ENCODE measurements at places on chromosomes 4 and X. TPM values are rescaled to one million over a fixed set of nuclear protein-coding genes. Genes with fewer than 3 reads are reported as not detected.
A peak's percentile ranks its signal among the peaks of the same experiment; 100 is the strongest.

DNA sequence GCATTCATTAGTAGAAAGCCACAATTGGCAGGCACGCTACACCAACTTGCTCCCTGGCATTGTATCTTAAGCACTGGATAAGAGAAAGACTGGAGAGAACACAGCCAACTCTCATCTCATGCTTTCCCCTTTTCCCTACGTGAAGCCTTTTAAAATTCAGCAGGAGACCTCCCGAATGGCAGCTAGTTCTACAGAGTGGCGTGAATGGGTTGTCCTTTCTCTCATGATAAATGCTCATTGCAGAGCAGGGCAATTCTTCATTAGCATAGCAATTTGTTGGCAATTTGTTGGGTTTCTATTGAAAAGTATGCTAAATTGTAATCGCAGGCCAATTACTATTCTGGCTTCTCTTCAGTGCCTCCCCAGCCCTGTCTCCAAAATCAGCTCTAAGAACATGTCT, 48.0 kb downstream of the SEPTIN11 start:
- H3K27ac ChIP-seq = no peak overlapping the region
- no peaks in the 10 kb centered on the region for H3K27me3 ChIP-seq

The ACE2 gene
- total RNA-seq = not detected

The HSD17B13 gene
- total RNA-seq = 0.22 TPM

The CTAG2 gene
- total RNA-seq = 44.1 TPM

DNA sequence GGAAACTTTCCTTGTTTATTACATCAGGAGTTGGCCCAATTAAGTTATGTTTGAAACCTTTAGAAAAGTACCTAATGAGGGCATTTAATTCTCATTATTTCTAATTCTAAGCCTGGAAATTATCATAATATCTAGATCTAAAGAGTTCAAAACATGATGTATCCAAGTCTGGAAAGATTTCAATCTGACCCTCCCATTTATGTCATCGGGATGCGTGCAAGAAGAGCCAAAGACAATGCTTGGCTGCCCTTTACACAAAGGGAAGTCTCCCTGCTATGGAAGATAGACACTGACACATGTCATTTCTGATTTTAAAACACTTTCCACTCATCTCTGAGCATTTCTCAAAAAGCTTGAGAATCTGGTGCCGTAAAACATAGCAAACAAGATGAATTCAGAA, 222.4 kb downstream of the ANTXR2 start:
- no peaks in the 10 kb centered on the region for H3K36me3 ChIP-seq
- no peaks in the 10 kb centered on the region for H3K4me1 ChIP-seq
- H3K27me3 ChIP-seq = no peaks in the 10 kb centered on the region
- no peak overlapping the region for H3K27ac ChIP-seq
- H3K4me3 ChIP-seq = no peak overlapping the region

DNA sequence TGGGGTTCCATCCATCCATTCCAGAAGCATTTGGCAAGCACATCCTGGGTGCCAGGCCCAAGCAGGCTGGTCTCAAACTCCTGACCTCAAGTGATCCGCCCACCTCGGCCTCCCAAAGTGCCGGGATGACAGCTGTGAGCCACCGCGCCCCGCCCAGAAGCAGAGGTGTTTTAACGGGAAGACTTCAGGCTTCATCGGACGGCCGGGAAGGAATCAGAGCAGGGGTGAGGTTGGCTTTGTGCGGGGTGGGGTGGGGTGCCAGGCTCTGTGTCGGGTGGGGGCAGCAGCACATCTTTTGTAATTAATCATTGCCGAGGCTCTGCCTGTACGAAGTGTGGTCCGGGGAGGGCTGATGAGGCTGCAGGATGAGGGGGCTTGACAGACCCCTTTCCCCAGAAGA, 5.1 kb upstream of the SLC25A6 start:
- no peaks in the 10 kb centered on the region for H3K36me3 ChIP-seq
- H3K4me1 ChIP-seq = no peaks in the 10 kb centered on the region
- no peaks in the 10 kb centered on the region for H3K27me3 ChIP-seq

GRCh38 chr4:108118505-108118904, 50.2 kb downstream of the LEF1 start:
- H3K4me1 ChIP-seq = peaks cover 96% of the 10 kb centered on the region
- H3K36me3 ChIP-seq = no peaks in the 10 kb centered on the region
- peak; percentile 11 for DNase-seq
- H3K27ac ChIP-seq = no peak overlapping the region

- no peak overlapping the region for H3K27ac ChIP-seq
- H3K27me3 ChIP-seq = no peaks in the 10 kb centered on the region
- no peak for DNase-seq
- no peaks in the 10 kb centered on the region for H3K4me1 ChIP-seq
- no peak overlapping the region for H3K4me3 ChIP-seq
Measured at GRCh38 chr4:29311247-29311646, 1408.9 kb upstream of the PCDH7 start.

DNA sequence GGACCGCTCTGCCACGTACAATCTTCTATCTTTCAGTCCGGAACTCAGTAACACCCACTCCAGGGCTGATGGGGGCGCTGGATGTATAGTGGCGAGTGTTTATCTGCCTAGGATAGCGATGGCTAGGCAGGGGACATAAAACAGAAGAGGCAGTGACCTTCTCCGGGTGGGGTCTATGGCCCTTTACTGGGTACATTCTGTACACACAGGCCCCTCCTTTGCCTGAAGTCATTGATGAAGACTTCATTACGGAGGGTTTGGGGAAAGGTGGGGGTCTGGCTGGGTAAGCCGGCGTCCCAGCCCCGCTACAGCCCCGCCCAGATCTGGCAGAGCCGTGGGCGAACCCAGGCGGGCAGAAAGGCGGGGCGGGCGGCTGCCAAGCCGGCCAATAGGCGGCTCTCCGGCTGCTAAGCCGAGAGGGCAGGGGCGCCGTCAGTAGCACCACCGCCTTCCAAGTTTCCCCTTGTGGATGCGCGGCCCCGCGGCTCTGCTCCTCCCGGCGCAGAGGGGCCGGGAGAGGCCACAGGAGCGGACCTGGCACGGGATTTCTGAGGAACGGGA, at the start of gene CHST7:
CHST7 (plus strand) TSS at position 435 of the 561 bp plus-strand sequence. CDS start 167 bp downstream, outside the sequence.
- H3K27me3 ChIP-seq = no peaks in the 10 kb centered on the region
- H3K4me1 ChIP-seq = peaks cover 13% of the 10 kb centered on the region
- peak; percentile 49 for DNase-seq
- peak within 1 kb of the TSS; percentile 74 for H3K27ac ChIP-seq

The EIF4E gene
- total RNA-seq = 168 TPM

GRCh38 chr4:169341490-169341889, 70.7 kb upstream of the SH3RF1 start:
- no peaks in the 10 kb centered on the region for H3K36me3 ChIP-seq
- no peaks in the 10 kb centered on the region for H3K27me3 ChIP-seq
- no peak overlapping the region for H3K4me3 ChIP-seq
- H3K27ac ChIP-seq = no peak overlapping the region
- H3K4me1 ChIP-seq = no peaks in the 10 kb centered on the region

The SLC9A6 gene
- total RNA-seq = 16.2 TPM

DNA sequence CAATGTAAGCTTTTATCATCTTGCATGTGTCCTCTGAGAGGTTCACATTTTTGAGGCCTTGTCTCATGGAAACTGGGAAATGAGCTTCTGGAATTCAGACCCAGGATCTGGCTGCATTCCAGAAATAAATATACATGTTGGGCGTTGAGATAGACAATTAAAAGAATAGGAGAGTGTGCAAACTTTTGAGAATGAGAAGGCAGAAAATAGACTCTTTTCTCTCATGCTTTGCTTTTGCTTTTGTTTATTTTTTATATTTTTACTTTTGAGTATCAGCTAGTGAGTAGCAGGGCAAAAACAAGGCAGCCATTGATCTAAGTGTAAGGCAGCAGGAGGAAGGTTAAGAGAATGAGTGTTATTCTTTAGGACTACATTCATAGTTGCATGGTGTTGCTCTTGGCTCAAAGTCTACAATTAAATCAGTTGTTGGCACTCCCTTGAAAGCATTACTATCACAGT, 12.4 kb downstream of the SHROOM3 start:
- no peak overlapping the region for H3K4me3 ChIP-seq
- H3K27me3 ChIP-seq = no peaks in the 10 kb centered on the region
- DNase-seq = no peak
- no peak overlapping the region for H3K27ac ChIP-seq

- no peaks in the 10 kb centered on the region for H3K27me3 ChIP-seq
- H3K4me3 ChIP-seq = no peak overlapping the region
- H3K4me1 ChIP-seq = no peaks in the 10 kb centered on the region
- DNase-seq = no peak
- no peak overlapping the region for H3K27ac ChIP-seq
Measured at GRCh38 chrX:33906971-33907370, 225.1 kb downstream of the FAM47A start.

The F8 gene
- total RNA-seq = 10.8 TPM

DNA sequence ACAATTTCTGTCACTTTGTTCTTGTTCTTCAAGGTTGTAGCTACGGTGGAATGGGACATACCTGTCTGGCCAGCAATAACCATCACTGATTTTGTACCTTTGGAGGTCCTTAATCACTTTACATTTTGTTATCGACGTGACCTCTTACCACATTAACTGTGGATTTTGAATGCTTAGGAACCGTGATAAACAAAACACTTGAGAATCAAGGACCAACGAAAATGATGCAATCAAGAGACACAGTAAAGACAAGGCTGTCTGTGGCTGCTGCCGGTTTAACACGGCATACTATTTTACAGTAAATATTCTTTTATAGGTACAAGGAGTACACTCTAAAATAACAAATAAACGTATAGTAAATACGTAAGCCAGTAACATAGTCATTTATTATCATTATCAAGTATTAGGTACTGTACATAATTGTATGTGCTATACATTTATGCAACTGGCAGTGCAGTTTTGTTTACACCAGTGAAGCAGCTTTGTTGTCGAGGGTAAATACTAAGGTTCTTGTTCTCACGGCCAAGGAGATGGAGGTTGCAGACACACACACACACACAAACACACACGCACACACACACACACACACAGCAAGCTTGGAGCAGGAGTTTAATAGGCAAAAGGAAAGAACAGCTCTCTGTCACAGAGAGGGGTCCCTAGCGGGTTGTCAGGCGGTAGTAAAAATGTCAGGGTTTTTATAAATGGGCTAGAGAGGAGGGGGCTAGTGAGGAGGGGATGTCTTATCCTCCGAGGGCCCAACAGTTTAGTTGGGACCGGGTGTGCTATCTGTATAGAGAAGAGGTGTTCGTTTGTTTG, 194.7 kb upstream of the CXorf51B start:
- no peak overlapping the region for H3K27ac ChIP-seq
- no peaks in the 10 kb centered on the region for H3K4me1 ChIP-seq
- H3K27me3 ChIP-seq = no peaks in the 10 kb centered on the region
- H3K4me3 ChIP-seq = no peak overlapping the region
- H3K36me3 ChIP-seq = no peaks in the 10 kb centered on the region

DNA sequence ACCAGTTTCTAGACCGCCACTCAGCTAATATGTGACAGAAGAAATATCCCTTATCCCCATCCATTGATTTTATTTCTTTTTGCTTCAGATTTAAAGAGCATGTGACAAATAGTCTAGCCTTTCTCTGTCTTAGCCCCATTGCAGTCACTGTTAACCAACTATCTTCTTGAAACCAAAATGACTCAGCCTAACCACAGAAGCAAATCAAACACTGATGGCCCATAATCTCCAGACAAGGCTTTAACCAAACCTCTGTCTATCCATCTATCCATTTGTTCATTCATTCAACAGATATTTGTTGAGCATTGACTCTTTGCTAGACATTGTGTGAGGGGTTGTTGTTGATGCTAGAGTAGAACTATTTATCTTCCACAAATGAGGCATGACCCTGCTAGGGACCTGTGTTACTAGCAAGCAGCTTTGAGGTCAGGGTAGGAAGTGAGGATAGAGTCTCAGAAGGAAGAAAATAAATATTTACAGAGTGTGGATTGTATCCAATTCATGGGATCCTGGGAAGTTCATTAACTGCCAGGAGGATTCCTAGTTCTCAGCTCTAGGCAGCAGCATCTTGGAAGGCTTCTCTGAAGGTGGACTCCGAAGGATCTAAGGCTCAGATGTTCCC, 22.5 kb downstream of the HNRNPH2 start:
- no peak for DNase-seq
- H3K27ac ChIP-seq = no peak overlapping the region
- no peaks in the 10 kb centered on the region for H3K27me3 ChIP-seq

- no peaks in the 10 kb centered on the region for H3K27me3 ChIP-seq
- no peak overlapping the region for H3K4me3 ChIP-seq
- peak overlapping the region; percentile 73 for H3K27ac ChIP-seq
- peaks cover 98% of the 10 kb centered on the region for H3K4me1 ChIP-seq
Measured at GRCh38 chrX:19748896-19749680, 138.3 kb downstream of the SH3KBP1 start.

- DNase-seq = no peak
- H3K27me3 ChIP-seq = no peaks in the 10 kb centered on the region
- no peaks in the 10 kb centered on the region for H3K36me3 ChIP-seq
- peaks cover 11% of the 10 kb centered on the region for H3K4me1 ChIP-seq
- no peak overlapping the region for H3K27ac ChIP-seq
Measured at GRCh38 chrX:70033348-70034051, 16.2 kb downstream of the AWAT2 start.

DNA sequence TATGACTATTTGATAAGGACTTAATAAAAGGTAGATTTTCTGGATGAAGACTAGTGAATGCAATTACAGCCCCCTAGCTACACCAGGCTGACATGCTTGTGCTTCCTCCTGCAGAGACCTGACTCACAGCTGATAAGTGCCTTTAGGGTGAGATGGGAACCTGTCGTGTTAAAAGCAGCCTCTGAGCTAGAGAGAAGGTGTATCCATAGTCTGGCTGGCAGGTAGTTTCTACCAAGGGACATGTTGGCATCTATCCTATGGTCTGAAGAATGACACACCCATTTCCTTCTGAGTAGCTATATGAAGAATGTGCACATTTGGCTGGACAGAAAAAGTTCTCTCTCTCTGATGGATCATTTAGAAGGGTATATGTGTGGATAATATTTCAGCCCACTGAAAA, 64.1 kb downstream of the PARM1 start:
- H3K4me3 ChIP-seq = no peak overlapping the region
- no peaks in the 10 kb centered on the region for H3K27me3 ChIP-seq
- no peak overlapping the region for H3K27ac ChIP-seq
- no peak for DNase-seq
- no peaks in the 10 kb centered on the region for H3K4me1 ChIP-seq

DNA sequence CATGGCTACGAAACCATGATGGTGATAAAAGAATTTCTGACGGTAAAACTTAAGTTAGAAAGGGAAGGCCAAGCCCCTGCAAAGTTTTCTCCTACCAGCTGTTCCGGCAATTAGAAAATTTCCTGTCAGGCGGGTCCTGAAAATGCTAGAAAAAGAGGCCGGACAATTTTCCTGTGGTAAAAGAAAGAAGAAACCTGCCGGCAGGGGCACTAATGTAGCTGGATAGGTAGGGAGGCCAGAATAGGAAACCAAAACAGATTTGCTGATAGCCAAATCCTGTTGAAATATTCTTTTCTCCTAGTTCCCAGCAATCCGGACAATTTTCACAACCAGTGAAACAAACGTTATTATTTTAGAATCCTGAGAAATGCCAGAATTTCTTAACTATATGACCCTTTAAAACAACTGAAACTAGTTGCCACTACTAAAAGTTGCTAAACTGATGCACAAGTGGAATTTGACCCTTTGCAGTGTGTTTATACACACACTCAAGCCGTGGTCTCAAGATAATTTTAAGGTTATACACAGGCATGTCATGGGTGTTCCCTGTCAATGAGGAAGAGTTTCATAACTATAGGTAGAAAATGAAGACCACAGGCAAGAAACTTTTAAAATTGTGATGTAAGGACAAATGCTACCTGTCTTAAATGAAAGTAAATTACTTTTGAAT, 47.7 kb downstream of the RPS6KA3 start:
- no peaks in the 10 kb centered on the region for H3K27me3 ChIP-seq
- no peak overlapping the region for H3K4me3 ChIP-seq
- H3K4me1 ChIP-seq = peaks cover 17% of the 10 kb centered on the region
- H3K27ac ChIP-seq = no peak overlapping the region
- no peaks in the 10 kb centered on the region for H3K36me3 ChIP-seq

The GYPE gene
- total RNA-seq = 2.9 TPM

The TEX13D gene
- 0.29 TPM for total RNA-seq
